ENCODE measurements at places on chromosomes 2 and 18.

DNA sequence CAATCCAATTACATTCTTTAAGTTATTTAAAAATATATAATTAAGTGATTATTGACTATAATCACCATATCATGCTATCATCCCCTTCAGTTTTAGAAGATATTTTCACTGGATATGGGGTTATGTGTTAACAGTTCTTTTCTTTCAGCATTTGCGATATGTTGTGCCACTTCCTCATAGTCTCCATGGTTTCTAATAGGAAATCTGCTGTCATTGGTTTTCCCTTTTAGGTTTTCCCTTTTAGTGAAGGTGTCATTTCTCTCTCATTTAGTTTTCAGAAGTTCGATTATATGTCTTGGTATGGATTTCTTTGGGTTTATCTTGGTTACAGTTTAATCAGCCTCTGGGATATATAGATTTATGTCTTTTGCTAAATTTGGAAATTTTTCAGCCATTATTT, 34.8 kb upstream of the EPG5 start:
- DNase-seq = no peak

DNA sequence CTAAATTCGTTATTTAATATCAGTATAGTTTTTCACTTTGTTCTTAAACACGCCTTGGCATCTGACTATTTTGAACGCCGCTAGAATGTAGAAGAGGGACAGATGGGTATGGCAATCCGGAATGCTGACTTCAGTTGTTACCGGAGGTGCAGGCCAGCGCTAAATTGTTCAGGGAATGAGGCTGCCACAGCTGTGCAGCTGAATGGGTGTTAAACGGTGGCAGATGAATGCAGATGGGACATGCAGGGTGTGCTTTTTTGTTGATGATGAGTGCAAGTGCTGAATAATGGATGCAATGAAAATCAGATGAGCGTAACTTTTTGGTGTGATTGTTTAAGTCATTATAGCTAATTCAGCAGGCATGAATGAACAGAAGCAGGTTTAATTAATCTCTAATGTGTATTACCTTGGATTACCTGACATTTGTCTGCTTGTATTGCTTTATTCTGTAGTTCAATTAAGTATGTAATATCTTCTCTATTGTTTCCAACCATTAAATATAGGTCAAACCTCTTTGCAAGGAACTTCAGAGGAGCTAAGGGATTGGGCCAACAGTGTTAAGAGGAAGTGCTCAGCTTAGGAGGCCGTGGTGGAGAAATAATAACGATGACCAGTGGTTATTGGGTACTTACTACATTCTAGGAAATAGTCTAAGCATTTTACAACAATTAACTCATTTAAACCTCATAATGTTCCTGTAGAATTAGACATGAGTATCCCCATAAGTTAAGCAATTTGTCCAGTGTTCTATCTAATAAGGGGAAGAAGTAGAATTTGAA, 11.9 kb upstream of the CREG2 start:
- no peak for DNase-seq

DNA sequence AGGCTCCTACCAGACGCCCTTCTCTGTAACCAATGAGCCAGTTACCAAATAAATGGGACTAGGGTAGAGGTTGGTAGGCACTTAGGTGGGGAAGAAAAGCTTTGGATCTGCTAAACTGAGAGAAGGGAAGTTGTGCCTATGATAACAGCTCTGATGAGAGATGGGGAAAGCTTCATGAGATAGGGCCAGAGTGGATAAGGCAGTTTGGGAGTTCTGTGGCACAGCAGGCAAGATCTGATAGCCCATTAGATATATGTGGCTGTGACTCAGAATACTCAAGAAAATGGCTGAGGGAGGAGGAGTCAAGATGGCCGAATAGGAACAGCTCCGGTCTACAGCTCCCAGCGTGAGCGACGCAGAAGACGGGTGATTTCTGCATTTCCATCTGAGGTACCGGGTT, 99.8 kb downstream of the PDE11A start:
- no peak for DNase-seq

DNA sequence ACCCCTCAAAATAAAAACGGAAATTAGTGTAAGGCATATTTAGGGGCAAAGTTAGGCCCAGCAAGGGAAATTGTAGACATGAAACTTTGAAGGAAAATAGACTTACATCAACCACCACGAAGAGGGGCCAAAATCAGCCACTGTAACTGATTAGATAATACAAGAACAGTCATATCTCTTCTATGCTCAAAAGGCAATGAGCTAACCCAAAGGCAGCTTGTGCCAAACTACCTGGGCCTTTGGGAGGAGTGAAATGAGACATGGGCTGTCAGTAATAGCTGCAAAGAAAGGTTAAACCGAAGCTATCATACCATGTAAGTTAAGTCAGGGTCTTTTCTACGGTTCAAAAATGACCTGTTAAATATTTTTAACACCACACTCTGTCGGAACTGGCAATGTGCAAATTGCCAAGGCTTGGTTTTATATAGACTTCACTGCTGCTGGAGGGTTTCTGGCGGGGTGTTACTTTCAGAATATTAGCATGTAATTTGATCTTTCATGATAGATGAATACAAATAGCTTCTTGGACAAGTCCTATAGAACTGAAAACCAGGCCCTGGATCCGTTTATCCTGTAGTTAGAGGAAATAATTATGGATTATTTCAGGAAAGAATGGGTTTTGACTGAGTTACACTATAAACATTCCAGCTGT, 69.6 kb downstream of the ACVR1 start:
- DNase-seq = no peak

DNA sequence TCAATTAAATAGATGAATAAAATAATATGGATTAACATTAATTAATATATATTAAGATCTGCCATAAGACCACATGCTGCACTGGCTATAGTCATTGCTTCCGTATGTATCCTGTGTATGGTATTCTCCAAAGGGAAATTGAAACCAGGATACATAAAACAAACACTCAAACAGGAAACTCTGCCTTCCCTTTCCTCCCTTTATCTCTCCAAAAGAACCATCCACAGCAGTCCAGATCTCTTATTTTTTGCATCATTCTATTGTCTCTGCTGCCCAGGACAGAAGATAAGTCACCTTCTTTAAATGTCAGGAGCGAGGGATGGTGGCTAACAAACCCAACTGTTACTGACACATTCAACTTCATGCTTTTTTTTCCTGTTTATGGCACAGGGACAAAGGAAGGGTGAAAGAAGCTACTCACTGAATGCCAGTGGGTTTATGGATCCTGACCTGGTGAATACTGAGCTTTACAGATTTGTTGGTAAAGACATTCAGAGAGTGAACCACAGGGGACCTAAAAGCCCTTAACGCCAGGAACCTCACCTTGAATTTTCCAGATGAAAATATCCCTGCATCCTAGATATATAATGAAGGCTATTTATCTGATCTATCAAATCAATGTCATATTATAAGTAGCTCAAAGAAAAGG, 67.5 kb downstream of the CSRNP3 start:
- DNase-seq = no peak

DNA sequence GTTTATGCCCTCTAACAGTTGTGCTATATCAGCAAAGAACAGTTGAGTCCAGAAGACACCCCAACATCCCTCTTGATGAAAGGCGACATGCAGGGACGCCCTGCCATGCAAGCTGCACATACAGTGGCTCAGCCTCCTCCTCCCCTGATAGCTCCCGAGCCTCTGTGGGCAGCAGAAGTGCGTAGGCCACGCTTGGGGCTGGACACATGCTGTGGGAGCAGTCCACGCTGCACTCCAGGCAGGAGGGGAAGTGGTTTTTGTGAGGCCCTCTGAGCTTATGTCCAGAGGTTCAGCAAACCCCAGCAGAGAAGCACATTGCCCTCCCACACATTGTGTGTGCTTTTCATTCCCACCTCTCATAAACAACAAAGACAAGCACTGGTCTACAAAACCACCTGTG, 162.1 kb downstream of the SEPTIN10 start:
- no peak for DNase-seq

GRCh38 chr2:39640107-39640506, 25.6 kb upstream of the TMEM178A start:
- no peak for DNase-seq

GRCh38 chr2:10285556-10286198, 17.0 kb upstream of the HPCAL1 start:
- no peak for DNase-seq

GRCh38 chr2:48169141-48169592, 262.9 kb upstream of the FBXO11 start:
- DNase-seq = no peak

- DNase-seq = no peak
Measured at GRCh38 chr2:25854613-25855012, 23.7 kb downstream of the ASXL2 start.
